ENCODE measurements at places on chromosomes 7 and 10. TPM values are rescaled to one million over a fixed set of nuclear protein-coding genes. Genes with fewer than 3 reads are reported as not detected.
A peak's percentile ranks its signal among the peaks of the same experiment; 100 is the strongest.

GRCh38 chr7:24466168-24466768 lies 107.0 kb upstream of the PALS2 start:
- no peak for DNase-seq

Gene NAMPT
- total RNA-seq: 552 TPM

Gene RELN
- total RNA-seq: not detected

DNA sequence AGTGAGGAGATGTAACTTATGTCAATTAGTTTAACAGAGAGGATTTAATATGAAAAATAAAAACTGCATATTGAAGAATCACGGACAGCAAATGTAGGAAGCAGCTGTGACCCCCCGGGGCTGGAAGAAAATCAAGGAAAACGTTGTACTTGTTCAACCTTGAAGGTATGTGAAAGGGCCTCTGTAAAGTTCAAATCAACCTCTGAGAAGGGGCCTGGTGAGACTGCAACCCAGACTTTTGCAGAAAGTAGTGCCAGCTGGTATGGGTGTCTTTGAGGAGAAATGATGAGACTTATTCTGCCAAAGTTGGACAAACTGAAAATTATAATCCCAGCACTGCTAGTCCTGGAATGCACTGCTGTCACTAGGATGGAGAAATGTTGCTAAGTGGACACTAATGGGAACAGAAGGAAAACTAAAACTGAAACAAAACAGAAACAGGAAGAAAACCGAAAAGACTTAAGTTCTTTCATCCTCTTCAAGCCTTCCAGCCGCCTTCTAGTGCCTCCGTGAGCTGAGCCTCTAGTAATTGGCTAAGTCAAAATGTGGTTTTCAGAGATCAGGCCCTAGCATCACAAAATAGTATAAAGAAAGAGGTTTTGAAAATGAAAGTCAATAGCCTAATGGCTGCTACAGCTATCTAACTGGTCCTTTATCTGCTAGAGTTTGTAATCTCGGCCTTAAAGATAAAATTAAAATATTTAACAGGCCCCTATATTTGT lies 253.7 kb upstream of the SORCS1 start:
- no peak for DNase-seq

Gene FKBP6
- total RNA-seq: not detected

Gene OR6V1
- total RNA-seq: not detected

DNA sequence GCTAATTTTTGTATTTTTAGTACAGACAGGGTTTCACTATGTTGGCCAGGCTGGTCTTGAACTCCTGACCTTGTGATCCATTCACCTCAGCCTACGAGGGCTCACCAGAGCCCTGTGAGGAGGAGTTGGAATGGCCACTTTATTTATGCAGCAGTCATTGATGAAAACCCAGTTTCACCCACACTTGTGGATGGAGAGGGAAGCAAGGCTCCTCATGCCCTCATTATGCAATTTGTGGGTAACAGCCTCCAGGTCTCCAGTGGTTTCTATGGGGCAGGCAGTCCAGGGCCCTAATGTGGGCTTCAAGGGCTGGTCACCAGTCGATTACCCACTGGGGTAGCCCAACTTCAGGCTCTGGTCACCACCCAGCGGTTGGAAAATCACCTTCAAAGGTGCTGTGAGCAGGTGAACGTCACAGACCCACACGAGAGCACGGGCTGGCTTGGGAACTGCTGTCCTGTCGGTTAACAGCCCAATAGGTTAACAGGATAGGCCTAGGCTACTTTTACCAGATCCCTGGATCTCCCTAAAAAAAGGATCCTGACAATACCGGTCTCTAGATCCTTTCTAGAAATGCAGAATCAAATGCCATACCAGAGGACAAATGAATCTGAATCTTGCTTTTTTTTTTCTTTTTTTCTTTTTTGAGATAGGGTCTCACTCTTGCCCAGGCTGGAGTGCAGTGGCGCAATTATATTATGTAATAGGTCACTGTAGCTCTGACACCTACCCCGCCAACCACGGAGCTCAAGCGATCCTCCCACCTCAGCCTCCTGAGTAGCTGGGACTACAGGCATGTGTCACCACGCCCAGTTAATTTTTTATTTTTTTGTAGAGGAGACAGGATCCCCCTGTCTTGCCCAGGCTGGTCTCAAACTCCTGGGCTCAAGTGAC lies 97.8 kb downstream of the SLC37A3 start:
- DNase-seq: no peak

GRCh38 chr7:20665096-20665495 lies 49.6 kb downstream of the ABCB5 start:
- no peak for DNase-seq

DNA sequence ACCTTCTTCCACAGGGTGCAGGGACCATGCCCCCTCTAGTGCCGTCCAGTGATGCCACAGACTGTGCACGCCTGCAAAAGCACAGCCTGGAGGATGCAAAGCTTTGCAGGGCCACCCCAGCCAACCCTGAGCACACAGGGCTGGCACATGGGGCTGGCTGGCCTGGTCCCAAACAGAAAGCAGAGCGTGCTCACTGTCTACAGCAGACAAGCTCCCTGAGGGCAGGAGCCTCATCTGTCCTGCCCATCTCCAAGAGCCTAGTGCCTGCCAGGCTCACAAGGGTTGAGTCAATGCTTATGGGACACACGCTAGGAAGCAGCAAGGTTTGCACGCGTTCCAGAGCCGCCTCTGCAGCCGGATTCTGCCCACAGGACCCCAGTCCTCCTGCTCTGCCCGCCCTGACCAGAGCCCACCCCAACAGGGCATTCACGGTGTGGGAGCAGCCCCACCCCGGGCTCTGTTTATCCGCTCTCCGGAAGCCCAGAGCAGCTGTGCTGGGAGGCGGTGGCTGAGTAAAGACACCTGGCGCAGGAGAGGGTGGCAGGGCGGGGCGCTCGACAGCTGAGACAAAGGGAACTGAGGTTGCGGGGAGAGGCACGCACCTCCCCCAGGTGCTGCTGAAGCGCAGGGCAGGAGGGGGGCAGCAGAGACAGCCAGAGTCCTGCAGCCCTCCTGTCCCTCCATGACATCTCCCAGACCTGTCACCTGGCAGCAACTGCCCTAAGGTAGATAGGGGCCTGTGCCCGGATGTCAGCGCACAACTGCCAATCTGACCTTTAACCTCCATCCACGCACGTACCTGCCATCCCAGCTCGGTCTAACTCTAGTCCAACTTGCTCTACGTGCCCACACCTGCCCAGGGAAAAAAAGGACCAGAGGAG lies 4.3 kb downstream of the KCNH2 start:
- peak; percentile 23 for DNase-seq

Gene ACADSB
- total RNA-seq: 25.1 TPM

Gene PON1
- not detected for total RNA-seq

Gene UNCX
- not detected for total RNA-seq

Gene FKBP9
- 0.78 TPM for total RNA-seq

Gene SPDYE1
- not detected for total RNA-seq

Gene TFPI2
- total RNA-seq: not detected

Gene CALML5
- total RNA-seq: not detected

GRCh38 chr10:30697806-30698205 lies 68.3 kb upstream of the LYZL2 start:
- DNase-seq: peak; percentile 58

- DNase-seq: no peak
Measured at GRCh38 chr7:131655447-131655846, 99.0 kb upstream of the PODXL start.

Gene ANKRD1
- total RNA-seq: not detected

Gene HSPA12A
- total RNA-seq: 0.41 TPM

GRCh38 chr10:87721781-87722180 lies 62.1 kb downstream of the PAPSS2 start:
- no peak for DNase-seq

GRCh38 chr10:117587036-117587435 lies 44.5 kb downstream of the EMX2 start:
- no peak for DNase-seq

Gene CELF2
- 113 TPM for total RNA-seq

GRCh38 chr10:49600781-49601400 lies 9.2 kb upstream of the SLC18A3 start:
- DNase-seq: no peak

Gene APBB1IP
- 52.1 TPM for total RNA-seq

DNA sequence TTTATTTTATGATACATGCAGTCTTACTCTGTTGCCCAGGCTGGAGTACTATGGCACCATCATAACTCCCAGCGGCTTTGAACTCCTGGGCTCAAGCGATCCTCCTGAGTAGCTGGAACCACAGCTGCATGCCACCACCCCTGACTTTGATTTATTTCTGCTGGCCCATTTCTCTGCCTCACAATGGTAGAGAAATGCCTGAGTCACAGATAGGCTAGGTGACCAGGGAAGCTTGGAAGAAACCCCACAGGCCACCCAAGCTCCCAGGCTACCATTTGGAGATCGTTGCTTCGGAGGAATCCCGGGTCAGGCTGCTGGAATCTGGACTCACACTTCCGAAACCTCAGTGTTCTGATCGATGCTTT lies 17.4 kb upstream of the BAIAP2L1 start:
- no peak for DNase-seq

GRCh38 chr7:39238234-39238869 lies 260.6 kb downstream of the POU6F2 start:
- DNase-seq: no peak

Gene OLAH
- total RNA-seq: 0.34 TPM

GRCh38 chr7:103928581-103928980 lies 60.9 kb downstream of the RELN start:
- no peak for DNase-seq

DNA sequence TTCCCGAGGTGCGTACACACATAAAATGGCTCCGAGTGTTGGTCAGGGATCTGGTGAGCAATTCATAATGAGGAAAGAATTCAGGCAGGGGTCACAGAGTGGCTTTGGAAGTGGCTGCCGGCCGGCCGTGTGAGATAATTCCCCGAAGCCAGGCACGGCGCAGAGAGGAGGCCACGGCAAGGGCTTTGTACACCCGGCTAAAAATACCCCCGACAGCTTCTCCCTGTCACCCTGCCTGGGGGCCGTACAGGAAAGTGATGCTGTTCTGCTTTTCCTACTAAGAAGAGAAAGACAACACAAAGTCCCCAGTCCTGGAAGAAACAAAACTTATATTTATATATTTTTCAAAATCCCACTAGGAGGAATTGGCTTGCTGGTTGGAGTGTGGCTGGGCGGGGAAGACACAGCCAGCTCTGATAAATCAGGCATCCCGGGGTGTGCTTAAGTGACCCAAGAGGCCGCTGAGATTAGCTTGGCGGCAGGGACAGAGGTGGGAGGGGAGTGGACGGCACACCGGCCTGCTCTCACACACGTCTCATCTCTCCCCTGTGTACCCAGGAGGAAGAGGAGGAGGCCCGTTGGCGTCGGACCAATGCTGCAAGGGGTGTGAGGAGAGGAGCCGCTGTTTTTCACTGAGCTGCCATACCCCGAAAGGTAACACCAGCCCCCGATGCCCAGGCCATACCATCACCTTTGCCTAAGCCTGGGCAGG lies 70.5 kb downstream of the ZMIZ1 start:
- DNase-seq: no peak

Gene ADRB1
- total RNA-seq: not detected

DNA sequence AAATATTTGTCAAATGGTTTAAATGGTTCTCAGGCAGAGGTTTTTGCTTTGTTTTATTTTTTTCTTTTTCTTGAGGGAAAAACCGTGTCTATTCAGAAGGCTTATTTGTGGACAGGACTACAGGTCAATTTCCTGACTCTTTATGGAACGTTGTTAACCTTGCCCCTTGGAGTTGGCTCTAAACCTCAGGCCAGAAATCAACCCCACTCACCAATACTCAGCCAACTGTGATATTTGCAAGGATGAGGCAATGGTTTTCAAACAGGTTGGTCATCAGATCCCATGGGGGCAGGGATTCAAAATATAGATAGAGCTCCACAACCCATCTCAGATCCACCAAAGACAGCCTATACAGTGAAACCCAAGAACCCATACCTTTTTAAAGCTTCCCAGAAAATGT lies 10.2 kb downstream of the PDLIM1 start:
- no peak for DNase-seq

GRCh38 chr10:44858988-44859387 lies 52.1 kb upstream of the TMEM72 start:
- no peak for DNase-seq

- DNase-seq: no peak
Measured at GRCh38 chr10:96366508-96366907, 7.7 kb upstream of the OPALIN start.

DNA sequence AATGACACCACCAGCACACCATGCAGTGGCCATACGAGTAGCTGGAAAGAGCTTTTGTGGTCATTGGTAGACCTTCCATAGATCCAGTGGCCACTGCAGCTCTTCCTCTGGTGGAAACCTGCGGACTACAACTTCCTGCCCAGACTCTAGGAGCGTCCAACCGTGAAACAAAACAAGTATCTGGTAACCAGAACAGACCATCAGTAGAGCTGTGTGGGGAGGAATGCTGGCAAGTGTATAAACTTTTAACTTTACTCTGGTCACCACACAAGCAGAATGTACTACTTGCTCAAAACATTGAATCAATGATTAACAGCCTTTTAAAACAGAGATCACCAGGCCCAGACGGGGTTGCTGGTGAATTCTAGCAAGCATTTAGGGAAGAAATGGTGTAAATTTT lies 154.7 kb upstream of the DGKB start:
- no peak for DNase-seq

Gene SPAM1
- not detected for total RNA-seq

- DNase-seq: no peak
Measured at GRCh38 chr7:125253452-125254190, 324.0 kb upstream of the POT1 start.
